ENCODE measurements at places on chromosomes 12 and 14.

- DNase-seq: no peak
These were observed 222.5 kb downstream of the PIK3C2G start for GRCh38 chr12:18483698-18484325.

DNA sequence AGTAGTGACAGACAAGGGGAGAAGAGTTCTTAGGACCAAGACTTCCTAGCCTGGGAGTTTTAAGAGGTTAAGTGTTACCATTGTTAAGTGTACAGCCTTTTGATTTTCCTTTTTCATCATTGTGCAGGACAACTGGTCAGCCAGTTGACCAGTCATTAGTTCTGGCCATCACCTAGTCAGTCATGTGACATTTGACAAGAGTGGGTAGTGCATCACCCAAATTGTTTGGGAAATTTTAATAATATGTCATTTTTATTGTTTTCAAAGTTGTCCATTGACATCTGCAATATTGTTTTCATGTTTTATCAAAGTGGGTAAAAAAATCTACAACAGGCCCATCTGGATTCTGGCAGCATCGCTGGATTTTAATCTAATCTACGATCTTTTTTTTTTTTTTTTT, 15.5 kb downstream of the SINHCAF start:
- no peak for DNase-seq

- DNase-seq: no peak
These were observed 314.3 kb upstream of the OR4E1 start for GRCh38 chr14:21987937-21988336.

- DNase-seq: no peak
These were observed 4.4 kb downstream of the TXNRD1 start for GRCh38 chr12:104219908-104220404.

DNA sequence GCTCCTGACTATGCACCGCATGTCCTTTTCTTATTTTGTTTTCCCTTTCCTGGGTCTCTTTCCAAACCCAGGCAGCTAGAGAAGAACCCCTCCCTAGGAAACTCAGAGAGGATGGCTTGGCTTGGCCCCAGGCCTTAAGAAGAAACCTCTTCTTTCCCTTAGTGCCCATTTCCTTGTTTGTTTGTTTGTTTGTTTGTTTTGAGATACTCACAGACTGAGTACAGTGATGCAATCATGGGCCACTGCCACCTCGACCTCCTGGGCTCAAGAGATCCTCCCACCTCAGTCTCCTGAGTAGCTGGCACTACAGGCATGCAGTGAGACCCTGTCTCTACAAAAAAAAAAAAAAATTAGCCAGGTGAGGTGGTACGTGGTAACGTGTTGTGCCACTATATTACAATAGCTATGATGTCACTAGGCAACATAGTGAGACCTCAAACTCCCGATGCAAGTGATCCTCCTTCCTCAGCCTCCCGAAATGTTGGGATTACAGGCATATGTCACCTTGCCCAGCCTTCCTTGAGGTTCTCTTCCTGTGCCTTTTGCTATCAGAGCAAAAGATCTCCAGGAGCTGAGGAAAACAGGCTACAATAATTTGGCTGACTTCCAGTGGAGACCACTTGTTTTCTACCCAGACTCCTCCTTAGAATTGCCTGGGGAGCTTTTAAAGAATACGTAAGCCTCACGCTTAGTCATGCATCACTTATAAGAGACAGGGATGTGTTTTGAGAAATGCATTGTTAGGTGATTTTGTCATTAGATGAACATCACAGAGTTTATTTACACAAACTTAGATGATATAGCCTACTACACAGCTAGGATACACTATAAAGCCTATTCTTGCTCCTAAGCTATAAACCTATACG, 34.5 kb upstream of the LGALS3 start:
- DNase-seq: no peak

DNA sequence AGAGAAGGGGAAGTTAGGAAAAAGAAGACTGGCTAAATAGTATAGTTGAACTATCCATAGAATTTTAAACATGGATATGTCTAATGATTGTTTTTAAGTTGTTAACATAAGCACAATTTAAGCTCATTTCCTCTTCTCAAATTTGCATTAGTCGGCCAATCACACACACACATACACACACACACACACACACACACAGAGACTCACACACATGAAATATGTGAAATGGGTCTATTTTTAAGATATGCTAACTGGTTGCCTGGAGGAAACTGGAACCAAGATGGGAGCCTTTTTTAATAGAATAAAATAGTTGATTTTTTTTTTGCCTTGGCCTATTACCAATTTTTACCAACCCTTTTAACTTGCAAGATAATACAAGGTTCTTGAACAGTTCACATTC, 24.0 kb upstream of the STYK1 start:
- DNase-seq: no peak

DNA sequence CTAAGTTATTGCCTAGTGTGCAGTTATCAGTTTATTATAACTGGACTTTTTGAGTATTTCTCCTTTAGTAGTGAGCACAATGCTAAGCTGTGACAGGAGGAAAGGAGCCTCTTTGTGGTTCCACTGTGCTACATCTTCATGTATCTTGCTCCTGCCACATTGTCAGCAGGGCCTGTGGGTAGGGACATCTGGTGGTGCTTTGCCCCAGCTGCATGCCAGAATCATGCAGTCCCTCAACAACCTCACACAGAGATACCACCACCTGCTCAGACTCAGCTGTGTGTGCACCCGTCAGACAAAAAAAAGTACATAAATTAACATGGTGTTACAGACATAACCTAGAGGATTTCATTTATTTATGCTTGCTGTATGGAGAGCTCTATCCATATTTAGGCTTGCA, 51.1 kb downstream of the MIS18BP1 start:
- DNase-seq: no peak

DNA sequence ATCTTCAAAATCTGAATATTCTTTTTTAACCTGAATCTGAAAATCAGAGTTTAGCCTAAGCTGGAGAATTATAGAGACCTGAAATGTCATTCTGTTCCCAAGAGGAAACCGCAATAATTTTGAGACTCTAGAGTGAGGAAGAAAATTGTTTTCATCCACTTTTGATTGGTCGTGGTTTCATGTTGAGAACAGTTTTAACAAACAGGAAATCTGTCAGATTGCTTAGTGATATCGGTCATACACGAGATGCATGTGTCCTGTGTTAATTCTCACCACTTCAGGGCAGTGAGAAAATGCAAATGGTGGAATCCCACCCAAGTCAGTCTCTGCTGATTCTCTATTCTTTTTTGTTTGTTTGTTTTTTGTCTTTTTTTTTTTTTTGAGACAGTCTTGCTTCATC, 1498.5 kb upstream of the TMEM132C start:
- no peak for DNase-seq

- DNase-seq: no peak
These were observed 23.8 kb upstream of the LRTM2 start for GRCh38 chr12:1796515-1797010.

GRCh38 chr14:24814944-24815343, 181.0 kb upstream of the GZMB start:
- DNase-seq: no peak

DNA sequence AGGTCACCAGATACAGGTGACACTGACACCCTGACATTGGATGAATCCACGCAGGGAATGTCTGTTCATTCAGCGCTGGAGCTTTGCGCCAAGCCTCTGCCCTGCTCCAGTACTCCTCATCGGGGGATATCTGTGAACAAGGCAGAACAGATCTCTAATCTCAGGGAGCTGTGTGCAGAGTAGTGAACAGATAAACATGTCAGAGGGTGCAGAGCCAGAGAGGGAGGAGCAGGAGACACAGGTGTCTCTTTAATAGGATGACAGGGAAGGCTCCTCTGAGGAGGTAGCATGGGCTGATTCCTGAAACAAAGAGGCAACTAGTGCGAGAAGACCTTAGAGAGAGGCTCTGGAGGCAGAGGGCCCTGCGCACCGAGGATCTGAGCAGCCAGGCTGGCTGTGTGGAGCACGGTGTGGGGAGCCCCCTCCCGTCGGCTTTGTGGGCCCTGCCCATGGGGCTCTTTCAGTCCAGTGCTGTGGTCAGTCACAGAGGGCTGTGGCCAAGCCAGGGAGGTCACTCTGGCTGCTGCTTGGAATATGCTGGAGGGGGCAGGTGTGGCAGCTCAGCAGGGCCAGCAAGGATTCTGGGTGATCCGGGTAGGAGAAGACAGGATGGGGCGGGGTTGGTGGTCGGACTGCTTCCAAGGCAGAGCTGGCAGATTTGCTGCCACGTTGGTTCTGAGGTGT, 55.6 kb downstream of the TECPR2 start:
- DNase-seq: no peak

DNA sequence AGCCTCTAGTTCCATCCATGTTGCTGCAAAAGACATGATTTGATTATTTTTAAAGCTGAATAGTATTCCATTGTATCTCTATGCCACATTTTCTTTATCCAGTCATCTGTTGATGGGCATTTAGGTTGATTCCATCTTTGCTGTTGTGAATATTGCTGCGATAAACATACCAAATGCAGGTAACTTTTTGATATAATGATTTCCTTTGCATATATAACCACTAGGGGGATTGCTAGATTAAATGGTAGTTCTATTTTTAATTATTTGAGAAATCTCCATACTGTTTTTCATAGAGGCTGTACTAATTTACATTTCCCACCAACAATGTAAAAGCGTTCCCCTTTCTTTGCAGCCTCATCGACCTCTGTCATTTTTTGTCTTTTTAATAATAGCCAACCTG, 342.5 kb downstream of the MDGA2 start:
- no peak for DNase-seq

DNA sequence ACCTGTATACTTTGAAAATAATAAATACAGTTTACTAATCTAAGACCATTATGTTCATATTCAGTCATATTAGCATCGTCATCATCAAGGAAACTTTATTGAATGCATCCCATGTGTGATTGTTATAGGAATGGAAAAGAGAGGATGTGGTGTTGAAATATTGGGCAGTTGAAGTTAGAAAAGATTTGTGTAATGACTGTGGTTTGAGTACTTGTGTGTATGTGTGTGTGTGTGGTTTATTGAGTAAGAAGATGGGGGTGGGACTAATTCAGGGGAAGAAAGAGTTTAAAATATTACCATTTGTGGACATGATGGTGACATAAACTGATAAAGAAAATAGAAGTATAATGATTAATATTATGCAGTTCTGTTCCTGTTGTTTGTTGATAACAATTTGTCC, 238.7 kb upstream of the SEL1L start:
- peak; percentile 18 for DNase-seq

GRCh38 chr12:55607821-55608594, 28.7 kb upstream of the OR10P1 start:
- DNase-seq: no peak

DNA sequence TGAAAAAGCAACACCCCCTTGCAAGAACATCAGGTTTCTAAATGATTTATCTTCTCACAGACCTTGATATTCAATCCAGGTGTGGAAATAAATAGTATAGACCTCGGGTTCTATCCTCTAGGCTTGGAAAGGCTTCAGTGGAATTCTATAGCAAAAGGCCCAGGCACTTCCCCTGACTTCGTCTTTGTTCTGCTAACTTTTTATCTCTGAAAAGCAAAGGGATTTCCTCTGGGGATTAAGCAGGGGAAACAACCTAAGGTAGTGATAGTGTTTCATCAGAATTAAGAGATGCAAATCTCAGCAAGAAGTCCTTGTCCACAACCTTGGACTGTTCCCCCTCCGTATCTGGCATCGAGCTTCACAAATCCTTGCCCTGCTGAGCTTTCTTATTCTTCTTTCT, 59.5 kb upstream of the DUSP6 start:
- no peak for DNase-seq

- DNase-seq: no peak
These were observed 8.4 kb downstream of the TMEM19 start for GRCh38 chr12:71694099-71694820.

- no peak for DNase-seq
These were observed 33.9 kb downstream of the ACTN1 start for GRCh38 chr14:68945190-68945584.

- DNase-seq: no peak
These were observed 145.0 kb downstream of the PRKCH start for GRCh38 chr14:61466249-61466904.

- DNase-seq: no peak
These were observed 237.7 kb downstream of the GXYLT1 start for GRCh38 chr12:41907021-41907420.

DNA sequence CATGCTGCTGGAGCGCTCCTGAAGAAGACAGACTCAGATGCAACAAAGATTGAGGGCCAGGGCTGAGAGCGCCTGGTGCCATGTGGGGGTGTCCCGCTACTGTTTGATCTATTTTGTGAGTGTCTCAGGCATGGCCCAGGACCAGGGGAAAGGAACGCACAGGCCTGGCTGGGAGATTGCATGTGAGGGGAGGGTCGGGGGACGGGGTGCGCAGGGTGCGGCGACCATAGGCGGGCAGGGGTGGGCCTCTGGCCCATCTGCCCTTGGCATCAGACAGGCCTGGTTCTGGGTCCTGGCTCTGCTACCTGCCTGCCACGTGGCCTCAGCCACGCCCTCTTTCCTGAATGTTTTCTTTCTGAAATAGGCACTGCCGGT, 47.5 kb downstream of the BEGAIN start:
- no peak for DNase-seq

DNA sequence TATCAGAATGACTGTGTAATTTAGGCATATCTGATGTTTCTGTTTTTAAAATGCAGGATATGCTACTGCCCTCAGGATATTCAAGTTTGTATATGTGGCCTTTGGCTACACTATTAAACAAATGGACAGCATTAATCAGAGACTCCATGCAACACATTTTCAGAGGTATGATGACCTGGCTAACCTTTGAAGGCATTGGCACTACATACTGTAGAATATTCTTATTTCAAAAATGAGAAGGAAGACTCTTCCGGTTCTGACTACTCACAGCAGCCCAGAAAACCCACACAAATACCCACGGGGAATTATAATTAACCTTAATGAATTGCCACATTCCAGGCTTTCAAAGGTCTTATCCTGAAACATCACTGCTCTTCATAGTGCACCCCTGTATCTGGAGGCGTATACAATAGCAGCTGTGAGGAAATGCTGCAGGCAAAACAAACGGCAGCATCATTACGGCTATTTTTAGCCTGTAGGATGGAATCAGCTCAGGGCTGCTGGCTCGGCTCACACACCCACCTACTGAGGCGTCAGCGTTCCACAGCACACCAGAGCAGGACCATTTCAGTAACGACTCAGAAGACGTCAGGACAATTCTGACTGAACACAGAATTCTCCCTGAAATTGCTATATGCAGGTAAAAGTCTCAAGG, 648.5 kb downstream of the RPS29 start:
- no peak for DNase-seq

GRCh38 chr12:91667694-91668093, 478.0 kb downstream of the BTG1 start:
- no peak for DNase-seq

DNA sequence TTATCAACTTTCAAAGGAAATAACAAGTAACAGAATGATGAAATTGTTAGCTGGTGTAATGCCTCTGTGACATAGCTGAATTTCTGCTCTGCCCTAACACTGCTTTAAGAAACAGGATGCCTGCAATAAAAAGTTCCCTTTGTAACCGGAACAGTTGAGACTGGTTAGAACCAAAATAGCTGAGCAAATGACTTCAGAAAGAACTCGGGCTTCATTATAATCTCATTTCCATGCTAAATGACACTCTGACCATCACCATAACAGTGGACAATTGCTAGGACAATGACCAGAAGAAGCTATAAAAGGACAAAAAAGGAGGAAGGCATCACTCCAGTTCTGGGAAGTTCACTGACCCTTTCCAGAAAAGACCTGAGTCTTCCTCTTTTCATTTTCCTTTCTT, 23.5 kb upstream of the PYGL start:
- DNase-seq: peak; percentile 24

- DNase-seq: no peak
These were observed 260.7 kb downstream of the SSPN start for GRCh38 chr12:26455936-26456574.

All from KG1 (cell line).